Fibroblast of lung (primary cell): ENCODE measurements at places on chromosomes 7 and 10. TPM values are rescaled to one million over a fixed set of nuclear protein-coding genes. Genes with fewer than 3 reads are reported as not detected.
A peak's percentile ranks its signal among the peaks of the same experiment; 100 is the strongest.

LRRD1 gene
- polyA plus RNA-seq: 0.02 and 0.06 TPM in 2 replicates

ZNF488 gene
- polyA plus RNA-seq: 0.07 TPM in 2 replicates

DNA sequence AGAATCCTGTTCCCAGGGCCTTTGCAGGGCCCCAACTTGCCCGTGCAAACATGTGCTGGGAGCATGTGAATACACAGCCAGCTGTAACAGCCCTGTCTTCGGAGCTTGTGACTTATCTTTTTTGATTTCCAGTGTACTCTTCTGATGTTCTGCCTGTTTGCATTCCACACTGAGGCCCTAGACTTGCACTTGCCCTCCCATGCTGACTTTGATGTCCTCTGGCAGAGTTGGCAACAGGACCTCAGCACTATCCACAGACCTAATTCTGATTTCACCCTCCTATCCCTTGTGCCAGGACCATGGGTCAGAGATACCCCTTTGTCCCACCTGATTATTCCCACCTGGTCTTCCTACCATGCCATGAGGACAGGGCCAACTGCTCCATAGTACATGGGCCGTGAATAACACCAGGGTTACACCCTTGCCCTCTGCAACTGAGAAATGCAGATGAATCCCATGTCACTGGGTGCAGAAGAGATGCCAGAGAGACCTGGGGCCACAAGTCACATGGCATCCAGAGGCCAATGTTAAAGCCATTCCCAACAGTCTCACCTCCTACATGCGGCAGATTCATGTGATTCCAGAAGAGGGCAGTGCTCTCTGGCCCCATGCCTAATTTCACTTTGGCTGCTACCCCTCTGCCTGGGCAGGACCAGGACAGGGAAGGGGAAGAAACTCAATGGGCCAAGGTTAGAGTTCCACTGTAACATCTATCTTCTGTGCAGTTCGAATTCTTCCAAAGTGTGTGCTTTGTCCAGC lies 43.0 kb downstream of the SCRN1 start:
- DNase-seq: peak; percentile 44

GRCh38 chr7:5452937-5453540 lies 29.4 kb upstream of the TNRC18 start:
- DNase-seq: peak; percentile 70

- DNase-seq: no peak
Observed at GRCh38 chr7:44646176-44646920, 39.9 kb downstream of the OGDH start.
